Stimulated activated CD8-positive, alpha-beta memory T cell treated with anti-CD3 and anti-CD28 coated beads, Interleukin-4, amount 100 ng/mL, for 1 hour (primary cell): ENCODE measurements at places on chromosomes 4 and X.

DNA sequence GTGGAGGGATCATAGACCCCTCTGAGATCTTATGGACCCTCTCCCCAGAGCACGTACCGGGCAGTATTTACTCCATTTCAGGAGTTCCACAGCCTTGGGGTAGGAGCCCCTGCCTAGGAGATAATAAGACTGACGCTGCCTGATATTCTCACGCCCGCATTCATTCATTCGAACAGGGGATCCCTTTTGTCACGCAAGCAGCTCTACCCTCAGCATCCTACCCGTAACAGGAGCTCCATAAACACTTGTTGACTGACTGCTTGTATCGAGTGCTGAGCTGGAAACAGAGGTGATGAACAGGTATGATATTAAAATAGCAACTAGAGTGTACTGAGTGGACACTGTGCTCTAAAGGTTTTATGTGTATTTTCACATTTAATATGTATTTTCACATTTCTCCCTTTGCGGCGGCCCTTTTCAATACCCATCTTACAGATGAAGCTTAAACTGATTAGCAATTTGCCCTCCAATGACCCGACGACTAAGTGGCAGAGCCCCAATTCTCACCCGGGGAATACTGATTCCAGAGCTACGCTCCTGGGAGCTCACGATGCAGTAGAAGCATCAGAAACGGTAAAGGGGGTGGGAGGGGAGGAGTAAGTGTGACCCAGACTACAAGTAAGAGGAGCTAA, 888 bp downstream of the RAB28 start:
- DNase-seq: no peak

DNA sequence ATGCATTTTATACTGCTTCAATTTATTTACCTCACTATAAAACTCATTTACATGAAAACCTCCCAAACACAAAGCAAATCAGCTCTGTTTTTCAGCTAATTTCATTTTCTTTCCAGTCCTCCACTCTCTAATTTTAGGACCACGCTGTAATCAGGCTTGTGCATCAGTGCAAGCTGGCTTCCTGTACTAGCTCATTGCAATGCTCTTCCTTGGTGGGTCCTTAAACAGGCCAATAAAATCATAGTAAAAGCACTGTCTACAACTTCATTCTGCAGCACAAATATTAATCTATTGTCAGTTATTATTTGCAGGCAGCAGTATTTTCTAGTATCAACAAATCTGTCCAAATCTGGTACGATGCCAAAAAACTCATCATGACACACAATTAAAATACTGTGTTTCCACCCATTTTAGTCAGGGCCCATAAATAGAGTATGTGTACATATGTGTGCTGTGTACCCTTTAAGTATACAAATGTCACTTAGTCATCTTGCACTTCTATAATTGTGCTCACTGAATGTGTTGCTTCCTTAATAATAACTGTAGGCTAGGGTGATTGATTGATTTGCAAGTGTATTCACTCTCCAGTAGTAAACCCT, 178.2 kb upstream of the HCCS start:
- no peak for DNase-seq

DNA sequence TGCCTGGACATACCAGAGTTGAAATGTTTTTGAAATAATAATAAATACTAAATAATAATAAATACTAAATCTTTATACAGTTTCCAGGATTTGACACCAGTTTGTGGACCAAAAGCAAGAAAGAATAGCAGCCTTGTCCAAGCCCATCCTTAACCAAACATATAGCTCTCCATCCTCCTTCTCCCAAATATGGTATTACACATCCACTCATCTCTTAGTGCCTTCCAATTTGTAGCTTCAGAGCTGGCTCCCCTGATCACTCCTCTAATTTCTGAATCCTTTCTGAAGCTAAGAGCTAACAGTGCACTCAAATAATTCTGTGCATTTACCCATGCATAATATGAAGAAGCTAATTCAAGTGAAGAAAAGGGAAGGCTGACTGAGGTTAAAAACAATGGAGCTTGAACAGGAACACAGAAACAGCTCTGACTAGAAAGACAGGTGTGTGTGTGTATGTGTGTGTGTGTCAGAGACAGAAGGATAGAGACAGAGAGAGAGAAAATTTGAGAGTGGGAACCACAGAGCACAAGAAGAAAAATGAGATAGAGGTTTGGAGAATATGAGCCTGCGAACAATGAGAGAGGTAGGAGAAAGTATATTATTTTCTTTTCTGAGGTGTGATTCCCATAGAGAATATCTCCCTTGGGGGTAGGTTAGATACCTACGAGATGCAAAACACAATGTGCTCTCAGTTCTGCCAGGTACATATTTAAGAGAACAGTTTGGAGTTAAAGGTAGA, 123.5 kb downstream of the CAMK2D start:
- no peak for DNase-seq

GRCh38 chrX:7606039-7606652, 236.8 kb upstream of the VCX start:
- no peak for DNase-seq

GRCh38 chr4:8132947-8133705, 25.5 kb downstream of the ABLIM2 start:
- no peak for DNase-seq

- DNase-seq: no peak
These were observed 20.5 kb upstream of the BEND4 start for GRCh38 chr4:42172921-42173320.

DNA sequence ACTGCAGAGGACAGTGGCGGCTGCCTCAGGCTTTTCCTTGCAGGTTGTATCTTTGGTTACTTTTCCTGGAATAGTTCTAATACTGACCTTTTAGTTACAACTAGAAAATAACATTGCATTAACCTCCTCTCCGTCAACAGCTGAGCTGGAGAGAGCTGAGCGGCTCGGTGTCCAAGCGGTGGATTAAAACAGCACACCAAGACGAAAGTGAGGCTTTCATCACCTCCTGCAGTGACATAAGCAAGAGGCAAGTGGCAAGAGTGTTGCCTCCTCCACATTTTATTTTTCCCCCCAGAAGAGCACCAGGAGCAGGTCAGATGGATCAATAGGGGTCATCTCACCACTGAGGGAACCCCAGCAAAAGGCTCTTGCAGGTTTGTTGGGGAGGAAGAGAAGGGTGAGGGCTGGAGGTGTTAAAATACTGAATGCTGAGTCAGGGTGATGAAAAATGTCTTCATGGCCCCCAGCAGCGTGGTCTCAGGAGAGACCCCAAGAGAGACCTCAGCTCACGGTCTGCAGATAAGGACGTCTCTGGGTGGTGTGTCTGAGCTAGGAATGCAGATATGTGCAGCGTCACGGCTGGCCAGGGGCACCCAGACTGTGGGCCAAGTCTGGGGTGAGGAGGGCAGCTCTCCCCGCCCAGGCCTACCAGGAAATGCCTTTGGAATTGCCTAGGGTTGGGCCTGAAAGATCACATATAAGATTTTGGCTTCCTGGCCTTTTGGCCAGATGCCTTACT, 50.3 kb downstream of the CASP3 start:
- DNase-seq: no peak

GRCh38 chr4:148854203-148854602, 412.0 kb upstream of the NR3C2 start:
- DNase-seq: no peak

DNA sequence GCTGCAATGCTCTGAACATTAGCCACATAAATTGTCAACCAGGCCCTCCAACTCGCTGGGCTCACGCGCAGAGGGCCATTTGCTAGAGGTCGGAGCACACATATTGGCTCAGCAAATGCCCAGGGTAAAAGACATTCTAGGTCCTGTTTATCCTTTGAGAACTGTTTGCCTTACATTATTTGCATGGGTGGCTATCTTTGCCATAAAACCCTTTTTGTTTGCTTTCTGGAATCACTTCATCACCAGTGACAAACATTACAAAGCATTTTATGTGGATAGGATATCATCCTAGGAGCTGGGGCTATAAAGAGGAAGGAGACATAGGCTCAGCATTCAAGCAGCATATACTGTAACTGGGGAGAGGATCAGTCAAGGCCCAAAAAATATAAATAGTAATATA, 149.2 kb upstream of the RAI2 start:
- no peak for DNase-seq

- DNase-seq: no peak
These were observed 53.0 kb upstream of the FBXW7 start for GRCh38 chr4:152588869-152589268.

- peak; percentile 58 for DNase-seq
These were observed 46.9 kb upstream of the RHOH start for GRCh38 chr4:40149960-40150385.

GRCh38 chrX:64394874-64395567, at the start of gene MTMR8:
TSS of gene MTMR8 (minus strand) at chrX:64395452. CDS start at chrX:64395363, 89 bp downstream.
- peak; percentile 55 for DNase-seq

GRCh38 chrX:16852617-16853179, 17.5 kb downstream of the RBBP7 start:
- no peak for DNase-seq

DNA sequence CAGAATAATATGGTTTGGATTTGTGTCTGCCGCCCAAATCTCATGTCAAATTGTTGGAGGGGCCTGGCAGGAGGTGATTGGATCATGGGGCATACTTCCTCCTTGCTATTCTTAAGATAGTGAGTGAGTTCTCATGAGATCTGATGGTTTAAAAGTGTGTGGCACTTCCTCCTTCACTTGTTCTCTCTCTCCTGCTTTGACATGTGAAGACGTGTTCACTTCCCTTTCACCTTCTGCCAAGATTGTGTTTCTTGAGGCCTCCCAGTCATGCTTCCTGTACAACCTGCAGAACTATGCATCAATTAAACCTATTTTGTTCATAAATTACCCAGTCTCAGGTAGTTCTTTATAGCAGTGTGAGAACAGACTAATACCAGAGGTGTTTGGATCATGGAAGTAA, 325.7 kb upstream of the GIMD1 start:
- DNase-seq: no peak

GRCh38 chrX:97637289-97637688, 753.6 kb downstream of the RPA4 start:
- DNase-seq: no peak

- no peak for DNase-seq
These were observed 8.1 kb downstream of the GAB1 start for GRCh38 chr4:143344774-143345173.

GRCh38 chr4:6297266-6297815, 27.7 kb downstream of the WFS1 start:
- no peak for DNase-seq

DNA sequence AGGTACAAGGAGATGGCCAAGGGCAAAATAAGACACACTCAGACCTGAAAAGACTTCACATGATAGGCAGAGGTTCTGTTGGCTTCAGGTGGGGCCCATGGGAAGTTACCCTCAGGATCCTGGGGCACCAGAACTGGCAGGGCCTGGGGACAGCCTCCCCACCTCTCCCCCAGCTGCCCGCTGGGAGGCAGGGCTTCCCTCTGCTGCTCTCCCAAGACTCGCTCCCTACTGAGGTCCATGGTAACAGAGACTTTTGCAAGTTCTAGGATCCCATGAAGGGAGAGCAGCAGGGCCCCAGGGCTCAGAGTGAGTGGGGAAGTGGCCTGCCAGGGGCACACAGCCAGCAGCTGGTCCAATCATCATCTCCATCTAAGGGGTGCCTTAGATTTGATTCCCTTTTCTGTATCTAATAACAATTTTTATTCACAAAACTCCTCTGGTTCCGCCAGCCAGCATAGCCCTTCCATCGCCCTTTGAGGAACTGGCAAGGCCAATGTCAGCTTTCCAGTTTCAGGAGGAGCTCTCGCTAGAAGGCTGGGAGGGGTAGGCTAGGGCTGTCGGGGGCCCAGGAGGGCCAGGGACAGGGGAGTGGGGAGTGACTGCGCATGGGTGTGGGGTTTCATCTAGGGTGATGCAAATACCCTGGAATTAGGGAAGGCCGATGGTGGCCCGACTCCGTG, 78.2 kb downstream of the SLC2A9 start:
- no peak for DNase-seq

DNA sequence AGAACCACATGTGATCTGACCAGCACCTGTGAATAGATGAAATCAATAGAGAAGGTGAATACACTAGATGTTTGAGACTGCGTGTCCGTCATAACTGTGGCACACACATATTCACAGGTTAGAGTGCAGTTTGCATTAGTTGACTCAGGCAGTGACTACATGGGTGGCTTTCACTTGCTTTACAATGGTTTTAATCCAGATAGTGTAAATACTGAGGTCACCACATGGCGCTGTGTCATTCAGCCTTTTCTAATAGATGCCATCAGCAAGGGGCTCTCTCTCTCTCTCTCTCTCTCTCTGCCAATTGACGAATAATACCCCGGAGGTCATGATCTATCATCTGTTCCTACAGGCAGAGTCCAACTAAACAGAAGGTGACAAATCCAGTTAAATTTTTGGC, 30.7 kb upstream of the FGF13 start:
- DNase-seq: no peak

- DNase-seq: no peak
These were observed 9.9 kb upstream of the CLTRN start for GRCh38 chrX:15674514-15674840.

- no peak for DNase-seq
These were observed 141.2 kb downstream of the DTHD1 start for GRCh38 chr4:36422607-36423006.

- DNase-seq: no peak
These were observed 40.3 kb downstream of the PPP3CA start for GRCh38 chr4:101306764-101307615.

- no peak for DNase-seq
These were observed 85.6 kb upstream of the CPEB2 start for GRCh38 chr4:14916554-14917297.

- DNase-seq: no peak
These were observed 383.3 kb downstream of the SMARCA1 start for GRCh38 chrX:129139837-129140598.

GRCh38 chrX:43590150-43590549, 65.9 kb upstream of the MAOA start:
- no peak for DNase-seq

- DNase-seq: no peak
These were observed 130.3 kb downstream of the ADGRA3 start for GRCh38 chr4:22385611-22386011.

DNA sequence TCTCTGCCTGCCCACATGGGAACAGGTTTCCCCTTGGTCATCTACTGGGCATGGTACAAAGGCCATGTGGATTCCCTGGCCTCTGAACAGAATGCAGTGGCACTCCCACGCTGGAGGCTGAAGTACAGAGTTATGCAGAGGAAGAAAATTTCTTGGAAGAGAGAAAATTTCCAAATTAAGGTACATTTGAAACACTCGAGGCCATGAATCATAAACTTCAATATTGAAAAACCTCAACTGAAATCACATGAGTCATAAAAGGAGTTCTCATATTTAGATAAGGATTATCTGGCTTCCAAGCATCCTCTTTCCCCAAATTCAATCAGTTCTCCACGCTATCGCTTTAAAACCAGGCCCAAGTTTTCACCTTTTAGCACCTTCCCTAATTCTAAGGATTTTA, 28.1 kb upstream of the TXK start:
- DNase-seq: no peak

DNA sequence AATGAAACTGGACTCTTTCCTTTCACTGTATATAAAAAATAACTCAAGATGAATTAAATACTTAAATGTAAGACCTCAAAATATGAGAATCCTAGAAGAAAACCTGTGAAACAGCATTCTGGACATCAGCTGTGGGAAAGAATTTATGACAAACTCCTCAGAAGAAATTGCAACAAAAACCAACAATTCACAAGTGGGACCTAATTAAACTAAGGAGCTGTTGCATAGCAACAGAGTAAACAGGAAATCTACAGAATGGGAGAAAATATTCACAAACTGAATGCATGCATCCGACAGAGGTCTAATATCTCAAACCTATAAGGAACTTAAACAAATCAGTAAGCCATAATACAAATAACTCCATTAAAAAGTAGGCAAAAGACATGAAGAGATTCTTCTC, 851.7 kb upstream of the PCDH10 start:
- no peak for DNase-seq

- no peak for DNase-seq
These were observed 61.9 kb downstream of the PRKG2 start for GRCh38 chr4:81152839-81153713.

- DNase-seq: no peak
These were observed 34.7 kb downstream of the CSN3 start for GRCh38 chr4:70277121-70277520.
